ENCODE measurements at places on chromosomes 3 and 15.

GRCh38 chr15:71042356-71042922, 72.8 kb upstream of the THSD4 start:
- DNase-seq, result no peak

GRCh38 chr15:60814062-60814461, 335.1 kb upstream of the ICE2 start:
- DNase-seq, result no peak

DNA sequence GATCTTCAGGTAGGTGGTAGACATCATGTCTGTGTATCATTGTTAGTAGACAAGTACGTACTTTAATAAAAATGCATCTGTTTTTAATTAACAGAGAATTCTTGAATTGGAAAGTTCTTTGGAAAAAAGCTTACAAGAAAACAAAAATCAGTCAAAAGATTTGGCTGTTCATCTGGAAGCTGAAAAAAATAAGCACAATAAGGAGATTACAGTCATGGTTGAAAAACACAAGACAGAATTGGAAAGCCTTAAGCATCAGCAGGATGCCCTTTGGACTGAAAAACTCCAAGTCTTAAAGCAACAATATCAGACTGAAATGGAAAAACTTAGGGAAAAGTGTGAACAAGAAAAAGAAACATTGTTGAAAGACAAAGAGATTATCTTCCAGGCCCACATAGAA, 149.1 kb upstream of the LRRFIP2 start:
- DNase-seq, result no peak

DNA sequence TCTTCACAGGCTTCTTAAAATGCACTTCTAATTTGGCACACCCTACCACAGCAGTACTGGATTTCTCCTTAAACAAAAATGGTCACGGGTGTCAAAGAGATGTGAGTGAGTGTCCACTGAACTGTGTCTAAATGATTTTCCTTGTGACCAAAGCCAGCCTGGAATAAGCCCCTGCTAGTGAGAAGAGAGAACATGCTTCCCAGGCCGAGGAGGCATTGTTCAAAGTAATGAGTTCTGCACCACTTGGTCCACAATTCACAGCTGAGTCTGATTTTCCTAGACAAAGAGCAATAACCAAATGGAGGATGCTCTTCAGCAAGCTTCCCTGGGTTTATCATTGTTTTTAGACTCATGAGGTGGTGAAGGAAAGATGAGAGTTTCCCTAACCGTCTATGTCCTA, 3.8 kb downstream of the PLCH1 start:
- no peak for DNase-seq

- no peak for DNase-seq
These were observed 35.6 kb upstream of the SEC13 start for GRCh38 chr3:10356461-10356981.

GRCh38 chr3:154119951-154120350, 1.2 kb upstream of the ARHGEF26 start:
- no peak for DNase-seq

DNA sequence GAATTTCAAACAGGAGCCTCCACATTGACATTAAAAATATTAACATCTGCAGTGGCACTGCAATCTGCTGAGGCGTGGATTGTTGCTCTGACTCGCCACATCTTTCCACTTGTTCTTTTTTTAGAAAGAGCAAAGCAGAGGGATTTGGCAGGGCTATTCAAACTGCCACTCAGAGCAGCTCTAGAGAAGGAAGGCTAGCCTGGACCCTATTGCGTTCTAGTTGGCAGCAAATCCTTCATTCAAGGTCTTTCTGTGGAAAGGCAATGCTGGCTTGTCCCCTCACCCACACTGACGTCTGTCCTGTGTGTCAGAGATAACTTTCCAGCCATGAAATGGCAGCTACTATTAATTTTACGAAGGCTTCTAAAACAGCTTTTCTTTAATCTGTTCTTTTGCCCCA, 483.2 kb upstream of the SGO1 start:
- no peak for DNase-seq

DNA sequence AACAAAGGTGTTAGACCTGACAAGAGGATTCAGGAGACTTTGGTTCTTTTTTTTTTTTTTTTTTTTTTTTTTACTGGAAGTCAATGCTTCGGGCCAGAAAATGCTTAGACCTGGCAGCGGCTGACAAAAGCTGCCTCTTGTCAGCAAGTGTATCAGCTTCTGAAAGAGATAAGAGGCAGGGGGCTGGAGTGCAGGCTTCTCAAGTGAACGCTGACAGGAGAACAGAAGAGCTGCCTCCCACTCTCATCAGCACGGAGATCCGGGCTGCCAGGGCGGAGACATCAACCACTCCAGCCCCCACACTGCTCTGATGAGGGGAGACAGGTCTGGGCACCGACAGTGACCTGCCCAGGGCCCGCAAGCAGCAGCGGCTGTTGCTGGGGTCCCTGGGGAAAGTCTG, 9.4 kb upstream of the SCN5A start:
- DNase-seq, result no peak

GRCh38 chr15:57500256-57500655, 91.4 kb upstream of the MYZAP start:
- DNase-seq, result no peak

- no peak for DNase-seq
These were observed 84.0 kb downstream of the HES1 start for GRCh38 chr3:194219826-194220410.

- DNase-seq, result peak; percentile 7
These were observed 358.6 kb downstream of the CHST2 start for GRCh38 chr3:143478115-143478693.

DNA sequence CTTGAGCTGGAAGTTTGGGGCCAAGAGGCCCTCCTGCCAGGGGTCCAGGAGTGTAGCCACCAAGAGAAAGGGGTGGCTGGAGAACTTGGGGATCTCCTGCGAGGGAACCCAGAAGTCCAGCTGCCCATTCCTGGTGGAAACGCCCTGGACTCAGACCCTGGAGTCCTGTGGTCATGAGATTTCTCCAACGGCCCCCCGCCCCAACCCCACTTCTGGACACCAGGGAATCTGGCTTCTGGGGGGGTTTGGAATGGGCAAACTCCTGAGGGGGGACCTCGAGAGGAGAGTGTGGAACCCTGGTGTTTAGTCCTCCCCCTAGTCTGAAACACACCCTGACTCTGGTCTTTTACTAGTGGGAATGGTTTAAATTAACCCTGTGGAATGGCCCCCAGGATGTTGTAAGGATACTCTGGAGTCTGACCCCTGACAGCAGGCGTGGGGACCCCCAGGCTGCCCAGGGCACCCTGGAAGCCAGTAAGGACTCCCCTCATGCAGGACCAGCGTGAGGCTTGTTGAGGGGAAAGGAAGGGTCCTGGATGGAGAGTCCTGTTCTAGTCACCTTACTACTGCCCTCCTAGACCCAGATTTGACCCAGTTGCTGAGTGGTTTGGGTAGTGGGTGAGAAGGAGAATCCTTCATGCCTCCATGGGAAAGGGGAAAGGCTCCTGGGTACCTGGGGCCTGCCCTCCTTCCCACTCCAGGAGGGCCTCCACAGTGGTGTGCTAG, 540 bp downstream of the KLHDC8B start:
- no peak for DNase-seq

DNA sequence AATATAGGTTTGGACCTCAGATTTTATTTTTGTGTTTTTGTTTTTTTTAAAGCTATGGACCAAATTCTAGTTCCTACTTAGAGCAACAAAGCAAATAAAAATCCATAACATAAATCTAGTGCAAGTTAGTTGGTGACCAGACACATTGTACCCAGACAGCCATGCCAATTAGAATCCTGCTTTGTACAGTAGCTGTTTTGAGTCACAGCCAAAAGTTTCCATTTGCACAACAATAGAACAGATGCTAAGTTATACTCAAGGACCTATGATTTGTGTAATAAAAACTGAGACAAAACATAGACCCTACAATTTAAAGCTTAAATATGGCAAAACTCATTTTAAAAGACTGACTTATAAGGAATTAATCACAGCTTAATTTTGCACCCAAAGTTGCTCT, 513.1 kb upstream of the CBLB start:
- DNase-seq, result no peak

GRCh38 chr15:91369823-91370222, 269.8 kb downstream of the SV2B start:
- DNase-seq, result peak; percentile 35

GRCh38 chr15:31344266-31344665, 17.6 kb downstream of the KLF13 start:
- no peak for DNase-seq

All from inflammatory macrophage (primary cell).